ENCODE measurements at places on chromosomes 13 and 19.

- no peak for DNase-seq
Measured at GRCh38 chr19:31572976-31573298, 223.7 kb upstream of the TSHZ3 start.

DNA sequence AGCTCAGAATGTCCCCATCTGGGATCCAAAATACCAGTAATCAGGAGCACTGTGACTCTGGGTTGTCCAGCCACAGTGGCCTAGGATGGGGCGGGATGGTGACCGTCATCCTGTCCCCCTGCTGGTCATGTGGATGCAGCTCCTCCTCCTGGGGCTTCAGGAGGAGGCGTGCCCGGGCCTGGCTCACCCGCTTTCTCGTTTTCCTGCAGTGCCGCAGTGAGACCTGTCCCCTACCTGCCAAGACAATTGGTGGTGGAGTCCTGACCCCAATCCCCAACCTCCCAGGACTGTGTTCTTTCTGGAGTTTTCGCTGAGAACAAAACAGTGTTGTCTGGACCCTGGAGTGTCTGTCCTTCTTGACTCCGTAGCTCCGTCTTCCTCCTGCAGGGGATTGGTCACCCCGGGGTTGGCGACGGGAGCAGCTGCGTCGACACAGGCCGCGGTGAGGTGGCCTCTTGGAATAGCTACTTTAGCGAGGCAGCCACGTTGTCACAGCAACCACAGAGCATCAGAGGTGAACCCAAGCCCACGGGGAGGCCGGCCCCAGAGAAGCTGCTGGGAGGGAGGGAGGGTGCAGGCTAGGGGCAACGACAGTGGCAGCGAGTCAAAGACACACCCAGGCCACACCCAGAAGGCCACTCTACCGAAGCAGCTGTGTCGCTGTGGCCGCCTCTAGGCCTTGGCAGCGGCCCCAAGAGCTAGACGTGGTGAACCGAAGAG, 10.2 kb upstream of the EMC10 start:
- no peak for DNase-seq

- DNase-seq = no peak
Measured at GRCh38 chr19:4087787-4088679, 21.3 kb upstream of the ZBTB7A start.

DNA sequence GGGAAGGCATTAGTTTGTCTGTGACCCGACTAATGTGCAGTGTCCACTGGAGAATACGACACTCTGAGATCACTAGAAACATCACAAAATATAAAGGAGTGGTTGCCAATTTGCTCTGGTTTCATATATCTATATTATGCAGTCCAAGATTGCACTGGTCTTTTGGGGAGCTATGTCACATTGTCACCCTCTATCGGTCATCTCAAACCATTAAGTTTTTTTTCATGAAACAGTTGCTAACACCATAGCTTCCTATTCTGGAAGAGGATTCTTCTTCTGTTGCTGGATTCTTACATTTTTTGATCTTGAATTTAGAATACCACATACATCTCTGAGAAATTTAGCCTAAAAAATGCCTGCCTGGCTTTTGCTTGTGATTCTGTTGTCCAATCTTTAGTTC, 168.6 kb downstream of the LACC1 start:
- DNase-seq = no peak

- peak; percentile 79 for DNase-seq
Measured at GRCh38 chr19:43526884-43527859, at the start of gene ETHE1. ETHE1 (minus strand) TSS chr19:43527201; CDS start chr19:43527177, 24 bp downstream.

GRCh38 chr19:2164020-2164998, 576 bp downstream of the DOT1L start:
- DNase-seq = peak; percentile 45

- peak; percentile 36 for DNase-seq
Measured at GRCh38 chr19:4523306-4524110, 5.2 kb upstream of the PLIN4 start.

GRCh38 chr19:58157045-58157728, 6.6 kb upstream of the ZNF329 start:
- DNase-seq = no peak

DNA sequence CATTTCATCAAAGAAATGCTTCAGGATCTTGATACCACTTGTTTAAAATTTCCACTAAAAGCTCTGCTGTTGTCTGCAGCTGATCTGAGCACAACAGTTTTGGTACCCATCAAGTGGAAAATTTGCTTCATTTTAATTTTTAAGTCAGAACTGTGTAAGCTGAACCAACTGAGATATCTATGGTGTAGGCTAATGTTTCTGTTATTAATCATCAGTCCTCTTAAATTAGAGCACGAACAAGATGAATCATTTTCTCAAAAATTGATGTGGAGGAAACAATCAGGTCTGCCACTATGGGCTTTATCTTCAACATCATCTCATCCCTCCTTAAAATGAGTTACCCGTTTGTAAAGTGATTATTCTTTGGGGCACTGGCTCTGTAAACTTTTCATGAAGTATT, 221.5 kb upstream of the NBEA start:
- DNase-seq = no peak

DNA sequence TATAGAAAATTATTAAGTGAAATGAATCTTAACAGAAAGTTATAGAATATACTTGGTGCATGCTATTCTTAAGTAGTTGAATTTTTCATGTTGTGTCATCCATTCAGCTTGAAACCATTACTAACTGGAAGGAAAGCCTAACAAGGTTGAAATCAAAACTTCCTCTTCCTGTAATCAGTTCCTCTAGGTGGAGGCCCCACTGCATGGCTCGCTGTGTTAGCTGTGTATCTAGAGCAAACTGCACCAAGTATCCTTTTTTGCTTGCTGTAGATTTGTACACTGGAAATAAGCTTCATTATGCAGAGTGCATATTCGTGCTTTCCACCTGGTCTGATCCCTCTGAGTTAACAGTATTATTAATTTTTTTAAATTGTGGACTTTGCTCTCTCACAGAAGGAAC, 1146.1 kb downstream of the EFNB2 start:
- no peak for DNase-seq

DNA sequence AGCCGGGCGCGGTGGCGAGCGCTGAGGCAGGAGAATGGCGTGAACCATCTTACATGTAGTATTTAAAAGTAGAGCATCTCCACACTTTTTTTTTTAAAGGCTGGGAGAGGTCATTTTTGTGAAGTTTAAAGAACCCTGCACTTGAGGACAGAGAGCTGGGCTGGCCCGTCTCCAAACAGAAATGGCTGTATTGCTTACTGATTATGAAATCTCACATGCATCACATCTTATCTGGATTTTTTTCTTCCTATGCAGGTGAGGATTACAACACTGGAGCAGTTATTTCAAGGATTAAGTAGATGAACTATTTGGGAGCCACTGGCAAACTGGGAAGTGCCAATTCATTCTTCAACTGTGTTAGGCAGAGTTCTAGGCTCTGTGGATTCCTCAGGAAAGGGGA, 59.5 kb downstream of the TEX26 start:
- no peak for DNase-seq

GRCh38 chr13:33109801-33110200, 93.6 kb downstream of the KL start:
- DNase-seq = no peak

- DNase-seq = no peak
Measured at GRCh38 chr19:30047432-30047831, 105.4 kb downstream of the URI1 start.

DNA sequence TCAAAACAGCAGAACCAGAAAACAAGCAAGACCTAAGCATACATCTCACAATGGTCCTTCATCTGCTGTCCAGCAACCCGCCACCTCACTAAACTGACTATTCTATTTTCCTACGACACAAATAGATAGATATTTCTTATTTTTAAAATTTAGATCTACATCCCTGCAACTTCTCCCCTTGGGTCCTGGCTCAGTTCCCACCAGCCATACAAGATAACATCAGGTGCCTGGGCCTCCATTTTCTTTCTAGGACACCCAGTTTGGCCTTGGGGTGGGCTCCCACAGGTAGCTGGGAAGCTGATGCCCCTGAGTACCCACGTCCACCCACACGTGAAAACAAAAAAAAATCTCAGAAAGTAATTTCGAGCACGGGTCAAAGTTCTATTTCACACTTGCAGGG, 47.6 kb downstream of the TGDS start:
- peak; percentile 15 for DNase-seq

DNA sequence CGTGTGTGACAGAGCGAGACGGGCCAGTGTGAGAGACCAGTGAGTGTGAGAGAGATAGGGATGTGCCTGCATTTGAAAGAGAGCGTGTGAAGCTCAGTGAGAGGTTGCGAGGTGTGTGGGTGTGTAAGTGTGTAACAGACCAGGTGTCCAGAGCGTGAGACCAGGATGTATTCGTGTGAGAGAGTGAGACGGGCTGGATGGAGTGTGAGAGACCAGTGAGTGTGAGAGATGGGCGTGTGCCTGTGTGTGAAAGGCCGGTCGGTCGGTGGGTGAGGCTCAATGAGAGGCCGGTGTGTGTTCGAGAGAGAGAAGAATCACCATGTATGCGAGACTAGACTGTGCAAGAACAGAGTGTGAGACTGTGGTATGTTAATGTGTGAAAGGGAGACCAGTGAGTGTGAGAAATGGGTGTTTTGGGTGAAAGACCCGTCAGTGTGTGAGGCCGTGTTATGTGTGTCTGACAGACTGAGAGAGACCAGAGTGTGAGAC, 679 bp downstream of the ZNF471 start:
- peak; percentile 1 for DNase-seq

GRCh38 chr13:106286811-106287210, 248.7 kb downstream of the EFNB2 start:
- DNase-seq = no peak

DNA sequence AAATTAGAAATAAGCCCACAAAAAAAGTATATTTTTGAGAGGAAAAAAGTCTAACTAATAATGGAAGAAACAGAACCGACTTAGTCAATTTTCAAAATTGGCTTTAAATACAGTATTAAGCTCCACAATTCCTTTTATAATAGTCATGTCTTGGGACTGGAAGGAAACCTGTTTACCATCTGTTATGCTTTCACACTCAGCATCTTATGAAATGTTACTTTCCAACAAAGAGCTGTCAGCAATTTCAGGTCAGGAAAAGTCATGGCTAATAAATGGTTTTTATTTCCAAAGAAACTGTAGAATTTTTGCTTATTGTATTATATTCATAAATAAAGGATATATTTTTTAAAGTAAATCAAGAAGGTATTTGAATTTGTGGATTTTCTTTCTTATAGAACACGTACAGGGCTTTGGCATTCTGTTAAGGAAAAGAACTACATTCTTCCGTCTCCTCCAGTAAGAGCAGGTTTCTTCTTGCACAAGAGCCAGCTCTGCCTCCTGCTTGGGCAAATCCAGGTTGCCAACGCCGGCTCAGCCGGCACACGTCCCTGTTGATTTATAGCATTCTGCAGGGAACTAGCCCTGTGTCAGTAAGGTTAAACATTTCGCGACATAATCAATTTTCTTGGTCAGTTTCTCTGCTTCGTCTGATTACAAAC, 52.9 kb upstream of the GPR12 start:
- no peak for DNase-seq

- no peak for DNase-seq
Measured at GRCh38 chr13:102484329-102484728, 82.5 kb upstream of the FGF14 start.

GRCh38 chr19:45591004-45591637, 6.5 kb upstream of the OPA3 start:
- DNase-seq = peak; percentile 57

DNA sequence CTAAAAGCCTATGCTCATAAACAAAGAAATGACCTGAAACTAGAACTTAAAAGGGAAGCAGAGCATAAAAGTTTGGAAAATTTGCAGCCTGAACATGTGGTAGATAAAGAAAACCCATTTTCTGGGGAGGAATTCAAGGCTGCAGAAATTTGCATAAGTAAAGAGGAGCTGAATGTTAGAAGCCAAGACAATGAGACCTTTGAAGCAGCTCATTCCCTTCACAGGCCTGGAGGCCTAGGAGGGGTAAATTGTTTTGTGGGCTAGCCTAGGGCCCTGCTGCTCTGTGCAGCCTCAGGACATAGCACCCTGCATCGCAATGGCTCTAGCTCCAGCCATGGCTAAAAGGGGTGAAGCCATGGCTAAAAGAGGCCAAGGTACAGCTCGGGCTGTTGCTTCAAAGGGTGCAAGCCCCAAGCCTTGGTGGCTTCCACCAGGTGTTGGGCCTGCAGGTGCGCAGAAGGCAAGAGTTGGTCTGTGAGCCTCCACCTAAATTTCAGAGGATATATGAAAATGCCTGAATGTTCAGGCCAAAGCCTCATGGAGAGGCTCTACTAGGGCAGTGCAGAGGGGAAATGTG, 38.3 kb downstream of the ZIC2 start:
- no peak for DNase-seq

- DNase-seq = no peak
Measured at GRCh38 chr13:99074693-99075092, 96.8 kb upstream of the DOCK9 start.

DNA sequence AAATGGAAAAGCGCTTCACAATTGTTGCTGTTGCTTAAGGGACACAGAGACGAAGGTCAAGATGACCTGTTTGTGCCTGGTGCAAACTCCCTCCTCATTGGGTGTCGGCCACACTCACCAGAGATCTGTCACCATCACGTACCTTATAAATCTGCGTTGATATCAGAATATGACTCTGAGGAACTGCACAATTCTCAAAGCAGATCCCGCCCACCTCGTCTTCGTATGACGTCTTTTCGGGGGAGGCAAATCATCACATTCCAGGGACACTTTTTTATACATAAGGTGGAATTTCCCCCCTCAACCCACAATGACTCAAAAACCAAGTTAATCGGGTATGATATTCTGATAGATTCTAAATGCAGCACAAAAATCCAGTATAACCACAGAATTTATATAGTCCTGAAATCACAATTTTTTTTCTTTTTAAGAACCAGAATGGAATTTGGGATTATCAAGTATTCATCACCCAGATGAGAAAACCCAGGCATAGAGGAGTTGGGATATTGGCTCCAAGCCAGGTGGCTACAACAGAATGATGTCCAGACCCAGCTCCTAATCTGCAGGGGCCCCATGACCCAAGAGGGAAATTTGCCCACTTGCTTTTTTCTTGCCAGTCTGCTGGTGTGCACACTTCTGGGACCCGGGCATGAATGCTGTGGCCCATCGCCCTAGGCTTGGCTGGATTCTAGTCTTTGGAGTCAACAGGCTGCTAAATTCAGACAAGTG, 50.6 kb upstream of the MTIF3 start:
- no peak for DNase-seq

DNA sequence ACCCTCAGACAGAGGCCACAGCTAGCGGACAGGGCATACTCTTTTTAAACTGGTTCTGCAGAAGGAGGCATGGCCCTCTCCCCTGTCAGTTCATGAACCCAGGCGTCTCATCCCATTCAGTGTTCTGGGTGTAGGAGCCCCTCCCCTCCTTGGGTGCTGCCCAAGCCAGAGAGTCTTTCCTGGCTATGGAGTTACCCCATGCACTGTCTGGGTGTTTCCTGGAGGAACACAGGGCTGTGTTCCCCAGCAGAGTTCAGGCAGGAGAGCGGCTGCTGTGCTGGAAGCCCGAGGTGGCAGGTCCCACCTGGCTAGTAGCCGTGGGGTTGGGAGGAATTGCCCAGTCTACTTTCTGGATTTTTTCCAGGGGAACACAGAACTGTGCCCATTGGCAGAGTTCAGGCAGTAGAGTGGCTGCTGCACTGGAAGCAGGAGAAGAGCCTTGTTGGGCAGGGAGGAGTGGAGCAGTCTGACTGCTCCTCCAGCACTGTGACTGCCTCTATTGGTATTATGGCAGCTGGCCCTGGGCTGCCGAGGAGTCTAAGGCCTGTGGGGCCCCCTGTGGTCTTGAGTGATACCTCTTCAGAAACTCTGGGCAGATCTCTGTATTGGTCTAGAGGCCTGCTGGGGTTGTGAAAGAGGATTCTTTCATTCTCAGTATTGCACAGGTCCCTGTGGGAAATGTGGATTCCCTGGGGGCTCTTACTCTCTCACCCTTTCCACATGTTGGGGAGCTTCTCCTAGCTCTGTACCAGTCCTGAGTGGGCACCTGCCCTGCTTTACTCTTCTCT, 168.3 kb downstream of the PCDH20 start:
- no peak for DNase-seq

- no peak for DNase-seq
Measured at GRCh38 chr19:18507021-18507726, 14.7 kb downstream of the ELL start.
